ENCODE measurements at places on chromosomes 3 and 15.
A peak's percentile ranks its signal among the peaks of the same experiment; 100 is the strongest.

GRCh38 chr15:77180270-77180669 lies 109.4 kb upstream of the TSPAN3 start:
- no peak for DNase-seq

- DNase-seq = no peak
These were observed 203.6 kb downstream of the ROBO1 start for GRCh38 chr3:79564192-79564591.

GRCh38 chr3:14879211-14879874 lies 60.6 kb downstream of the FGD5 start:
- DNase-seq = peak; percentile 14

DNA sequence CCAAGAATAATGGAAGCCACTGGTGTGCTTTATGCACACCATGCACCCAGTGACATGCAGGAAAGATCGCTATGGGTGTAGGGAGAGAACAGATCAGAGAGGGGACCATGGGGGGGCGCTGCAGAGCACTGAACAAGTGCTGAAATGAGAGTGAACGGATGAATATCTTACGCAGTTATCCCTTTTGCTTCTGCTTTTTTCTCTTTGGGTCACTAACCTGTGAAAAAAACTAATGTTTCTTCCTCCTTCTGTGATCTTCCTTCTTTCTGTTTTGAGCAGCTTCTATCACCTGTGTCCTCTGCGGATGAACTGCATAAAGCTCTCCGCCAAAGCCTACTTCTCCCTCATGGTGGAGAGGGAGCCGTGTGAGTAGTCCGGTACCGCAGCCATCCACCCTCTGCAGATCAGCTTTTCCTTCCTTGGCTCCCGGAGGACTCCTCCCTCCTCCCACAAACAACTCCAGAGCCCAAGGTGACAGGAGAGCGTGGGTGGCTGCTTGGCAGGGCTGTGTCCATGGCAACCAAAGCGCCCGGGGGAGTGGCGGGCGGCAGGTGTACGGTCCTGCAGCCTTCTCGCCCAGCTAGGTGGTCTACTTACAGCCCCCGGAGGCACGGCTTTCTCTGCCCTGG lies 106.2 kb downstream of the DGKG start:
- DNase-seq = no peak

DNA sequence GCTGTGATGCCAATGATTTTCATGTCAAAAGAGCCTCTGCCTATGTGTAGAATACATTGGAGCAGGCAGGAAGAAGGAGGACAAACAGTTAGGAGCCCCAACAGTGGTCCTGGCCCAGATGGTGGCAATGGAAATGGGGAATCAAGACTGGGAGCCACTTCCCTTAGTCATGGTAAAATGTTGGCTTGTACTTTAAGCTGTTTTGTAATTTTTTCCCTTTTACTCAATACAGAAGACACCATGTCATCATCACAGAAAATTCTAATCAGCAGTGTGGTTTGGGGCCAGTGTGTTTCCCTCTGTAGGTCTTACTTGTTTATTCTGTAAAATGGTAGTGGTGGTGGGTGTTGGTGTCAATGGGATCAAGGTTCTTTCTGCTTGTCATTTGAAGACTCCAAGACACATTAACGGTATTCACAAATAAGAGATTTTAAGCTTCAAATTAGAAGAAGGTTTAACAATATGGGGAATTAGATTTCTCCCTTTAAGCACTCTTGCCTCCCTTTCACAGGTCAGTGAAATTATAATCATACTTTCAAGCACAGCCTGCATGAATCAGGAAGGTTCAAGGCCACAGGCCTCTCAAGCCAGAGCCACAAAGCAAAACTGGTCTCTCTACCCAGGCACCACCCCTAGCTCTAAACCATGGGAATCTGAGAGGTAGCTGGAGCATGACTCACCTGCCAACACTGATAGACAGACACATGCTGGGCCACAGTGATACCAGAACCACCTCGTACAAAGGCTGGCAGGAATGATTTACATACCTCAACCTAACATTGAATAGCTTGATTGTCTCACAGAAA lies 24.9 kb downstream of the SIAH2 start:
- peak; percentile 53 for DNase-seq

DNA sequence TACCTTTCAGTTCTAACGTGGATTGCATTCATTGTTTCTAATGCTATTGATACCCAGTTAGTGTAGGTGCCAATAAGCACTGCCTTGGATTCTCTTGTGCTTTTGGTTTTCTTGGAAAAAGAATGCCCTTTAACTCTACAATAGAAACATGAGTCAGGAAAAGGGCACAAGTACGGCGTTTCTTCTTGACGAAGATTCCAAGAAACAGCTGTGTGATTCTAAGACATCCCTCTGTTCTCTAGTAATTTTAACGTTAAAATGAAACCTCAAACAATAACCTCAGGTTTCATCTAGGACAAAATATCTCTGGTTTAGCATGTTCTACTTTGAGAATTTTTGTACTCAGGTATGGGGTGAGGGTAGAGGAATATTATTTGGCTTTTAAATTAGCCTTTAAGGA lies 540.5 kb upstream of the ATP11B start:
- DNase-seq = no peak

DNA sequence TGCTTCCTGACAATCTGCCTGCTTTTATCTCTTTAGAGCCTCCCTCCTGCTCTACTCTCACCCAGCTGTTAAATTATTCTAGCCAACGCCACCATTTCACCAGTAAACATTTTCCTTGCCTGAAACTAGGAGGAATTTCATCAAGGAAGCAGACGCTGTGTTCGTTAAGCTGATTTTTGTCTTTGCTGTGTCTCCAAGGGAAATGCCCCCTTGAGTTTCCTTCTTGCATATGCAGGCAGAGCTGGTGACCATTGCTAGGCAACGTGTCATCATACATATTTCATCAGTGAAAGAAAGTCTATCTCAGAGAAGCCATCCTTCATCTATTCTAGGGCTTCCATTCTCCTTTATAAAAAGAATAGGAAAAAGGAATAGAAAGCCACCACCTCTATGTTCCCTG lies 87.0 kb upstream of the ST8SIA2 start:
- no peak for DNase-seq

GRCh38 chr15:92383519-92384324 lies 10.0 kb upstream of the ST8SIA2 start:
- no peak for DNase-seq

GRCh38 chr15:90035840-90036230 lies 34.7 kb downstream of the ZNF710 start:
- no peak for DNase-seq

GRCh38 chr3:157127831-157128767 lies 31.8 kb downstream of the CCNL1 start:
- DNase-seq = peak; percentile 70

GRCh38 chr3:51894939-51895338 lies 8.2 kb downstream of the IQCF1 start:
- no peak for DNase-seq

DNA sequence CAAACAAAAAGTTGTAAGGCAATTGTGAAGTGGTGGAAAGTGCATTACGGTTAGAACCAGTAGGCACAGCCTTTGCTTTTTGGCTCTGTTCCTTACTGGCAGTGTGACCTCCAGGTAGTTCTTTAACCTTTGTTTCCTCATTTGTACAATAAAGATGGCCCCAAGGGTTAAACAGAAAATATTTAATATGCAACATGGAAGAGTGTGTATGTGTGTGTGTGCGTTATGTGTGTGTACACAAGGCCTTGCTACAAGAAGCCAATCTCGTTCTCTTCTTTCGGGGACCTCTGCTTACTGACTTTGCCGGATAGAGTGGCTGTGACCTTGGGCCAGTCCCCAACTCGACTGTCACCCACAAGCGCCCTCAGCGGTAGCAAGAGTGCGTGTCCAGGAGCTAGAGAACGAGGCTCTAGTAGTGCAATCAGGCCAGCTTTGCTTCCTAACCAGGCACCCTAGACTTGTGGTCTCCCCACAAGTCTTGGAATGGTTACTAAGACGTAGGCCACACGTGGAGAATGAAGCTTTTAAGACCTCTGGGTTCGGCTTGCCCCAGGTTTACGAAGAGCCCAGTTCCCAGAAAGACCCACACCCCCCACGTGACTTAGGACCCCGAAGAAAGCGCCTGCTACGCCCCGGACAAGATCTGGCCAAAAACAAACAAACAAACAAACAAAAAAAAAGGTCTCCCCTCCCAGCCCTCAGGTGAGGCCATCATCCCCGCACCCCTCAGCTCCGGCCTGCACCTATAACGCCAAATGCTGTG lies 593 bp downstream of the CIAO2A start:
- peak; percentile 27 for DNase-seq

DNA sequence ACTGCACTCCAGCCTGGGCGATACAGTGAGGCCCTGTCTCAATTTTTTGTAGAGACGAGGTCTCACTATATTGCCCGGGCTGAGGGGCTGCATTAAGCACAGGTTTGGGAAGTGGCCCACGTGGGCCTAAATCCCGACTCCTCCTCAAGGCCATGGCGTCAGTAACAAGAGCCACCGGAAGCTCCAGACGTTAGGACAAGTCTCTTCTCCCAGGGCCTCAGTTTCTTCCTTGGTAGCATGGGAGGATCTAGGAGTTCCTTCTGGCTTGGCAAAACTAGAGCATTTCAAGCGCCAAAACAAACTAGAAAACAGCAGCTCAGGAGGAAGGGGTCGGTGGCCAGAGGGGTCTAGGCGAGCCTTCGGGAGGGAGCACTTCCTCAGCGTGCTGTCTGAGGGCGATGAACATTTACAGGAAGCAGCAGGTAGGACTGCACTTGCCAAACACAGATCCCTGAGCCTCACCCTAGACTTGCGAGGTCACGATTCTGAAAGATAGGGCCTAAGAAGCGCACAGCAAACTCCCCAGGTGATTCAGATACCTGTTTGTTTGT lies 536 bp downstream of the SNAPC5 start:
- peak; percentile 21 for DNase-seq

DNA sequence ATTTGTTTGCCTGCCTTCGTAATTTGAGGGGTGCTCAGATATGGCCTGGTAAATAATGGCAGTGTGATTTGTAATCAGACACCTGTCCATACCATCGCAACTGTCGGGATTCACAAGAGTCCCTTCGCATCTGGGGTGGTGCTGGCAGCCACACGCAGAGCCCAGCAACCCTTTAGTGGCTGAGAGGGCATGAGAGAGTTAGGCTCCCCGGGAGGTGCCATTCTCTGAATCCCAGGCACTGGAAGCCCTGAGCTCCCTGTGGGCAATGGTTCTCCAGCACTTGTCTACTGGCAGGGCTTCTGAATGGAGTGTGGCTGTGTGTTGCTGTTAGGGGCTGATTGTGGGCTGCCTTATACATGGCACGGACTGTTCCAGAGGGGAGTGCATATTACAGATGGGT lies 230.1 kb downstream of the EBLN2 start:
- DNase-seq = no peak

DNA sequence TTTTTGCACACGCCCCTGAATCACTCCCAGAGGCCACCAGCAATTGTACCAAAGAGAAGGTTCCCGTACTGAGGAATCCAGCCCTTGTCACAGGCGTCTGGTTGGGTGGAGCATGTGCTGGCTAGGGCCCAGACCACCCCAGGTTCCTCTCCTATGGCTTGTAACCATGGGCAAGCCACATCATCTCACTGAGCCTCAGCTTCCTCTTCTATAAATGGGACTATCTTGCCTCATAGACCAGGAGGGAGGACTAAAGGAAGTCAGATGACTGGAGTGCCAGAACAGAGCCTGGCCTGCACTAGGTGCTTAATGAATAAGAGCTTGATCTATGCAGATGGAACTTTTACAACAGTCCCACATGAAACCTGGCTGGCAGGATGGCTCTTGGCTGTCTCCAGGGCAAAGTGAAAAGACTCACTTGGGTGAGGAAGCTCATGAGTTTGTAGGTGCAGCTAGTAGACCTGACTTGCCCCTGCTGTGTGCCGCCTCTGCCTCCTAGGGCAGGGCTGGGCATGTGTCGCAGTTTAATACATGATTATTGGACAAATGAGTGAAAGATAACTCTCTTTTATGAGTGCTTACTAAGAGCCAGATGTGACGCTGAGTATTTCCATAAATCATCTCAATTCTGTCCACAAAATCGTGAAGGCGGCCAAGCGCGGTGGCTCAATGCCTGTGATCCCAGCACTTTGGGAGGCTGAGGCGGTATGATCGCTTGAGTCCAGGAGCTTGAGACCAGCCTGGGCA lies 29.3 kb downstream of the CTSH start:
- DNase-seq = no peak

- no peak for DNase-seq
These were observed 136.8 kb upstream of the PLXNA1 start for GRCh38 chr3:126845920-126846715.

- DNase-seq = peak; percentile 32
These were observed 675 bp downstream of the BRPF1 start for GRCh38 chr3:9732080-9732739.

DNA sequence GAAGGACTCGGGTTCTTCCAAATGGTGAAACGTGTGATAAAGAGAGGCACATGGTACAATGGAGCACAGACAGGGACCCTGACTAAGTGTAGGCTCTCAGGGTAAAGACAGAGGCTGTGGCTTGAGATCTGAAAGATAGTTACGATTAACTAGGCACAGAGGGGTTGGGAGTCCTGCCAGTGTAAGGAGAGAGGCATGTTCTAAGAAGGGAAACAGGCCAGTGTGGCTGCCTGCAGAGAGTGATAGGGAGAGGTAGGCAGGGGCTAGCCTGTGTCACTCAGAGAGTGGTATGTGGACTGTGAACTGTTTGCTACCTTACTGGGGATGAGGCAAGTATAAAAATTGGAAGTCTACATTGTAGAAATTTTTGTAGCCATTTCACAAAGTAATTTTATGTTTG lies 109.5 kb downstream of the PEX5L start:
- DNase-seq = no peak

DNA sequence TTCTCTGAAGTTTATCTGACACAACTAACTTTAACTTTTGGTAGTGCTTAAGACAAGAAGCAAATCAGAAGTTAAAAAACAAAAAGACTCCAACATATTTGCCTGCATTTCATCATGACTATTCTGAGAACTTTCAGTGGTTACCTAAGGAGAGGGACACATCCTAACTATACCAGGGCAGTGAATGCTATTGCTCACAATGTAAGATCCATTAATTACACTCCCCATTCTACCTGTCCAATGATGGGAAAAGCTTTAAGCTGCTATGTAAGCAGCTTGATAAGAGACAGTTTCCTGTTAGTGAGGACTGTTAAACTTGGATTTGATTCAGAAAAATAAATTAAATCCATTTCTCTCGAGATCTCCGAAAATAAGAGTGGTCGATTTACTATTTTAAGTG lies 37.5 kb downstream of the SERPINI1 start:
- no peak for DNase-seq

GRCh38 chr3:16817197-16817596 lies 67.6 kb upstream of the PLCL2 start:
- no peak for DNase-seq

DNA sequence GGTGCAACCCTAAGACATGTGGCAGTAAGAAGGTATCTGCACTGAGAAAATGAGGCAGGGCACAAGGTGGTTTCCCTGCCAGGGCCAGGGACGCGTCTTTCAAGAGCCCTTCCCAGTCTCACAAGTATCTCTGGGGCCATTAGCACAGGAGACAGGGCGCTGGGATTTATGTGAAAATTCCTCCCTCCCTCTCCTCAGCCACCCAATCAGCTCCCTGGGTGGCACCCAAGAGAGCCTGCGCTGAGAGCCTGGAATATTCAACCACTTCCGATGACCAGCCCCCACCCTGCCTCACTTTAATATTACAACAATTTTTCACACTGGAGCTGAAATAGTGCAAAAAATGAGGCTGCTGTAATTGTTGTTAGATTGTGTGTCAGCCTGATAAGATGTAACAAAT lies 26.1 kb downstream of the SEC61A1 start:
- DNase-seq = no peak

- no peak for DNase-seq
These were observed 89.2 kb downstream of the RBPMS2 start for GRCh38 chr15:64686130-64686735.

- no peak for DNase-seq
These were observed 53.8 kb downstream of the ATP8B4 start for GRCh38 chr15:50065279-50065678.
